Mucosa of gallbladder (tissue), 1 donor: ENCODE measurements at places on chromosomes 4 and X. TPM values are rescaled to one million over a fixed set of nuclear protein-coding genes. Genes with fewer than 3 reads are reported as not detected.

DNA sequence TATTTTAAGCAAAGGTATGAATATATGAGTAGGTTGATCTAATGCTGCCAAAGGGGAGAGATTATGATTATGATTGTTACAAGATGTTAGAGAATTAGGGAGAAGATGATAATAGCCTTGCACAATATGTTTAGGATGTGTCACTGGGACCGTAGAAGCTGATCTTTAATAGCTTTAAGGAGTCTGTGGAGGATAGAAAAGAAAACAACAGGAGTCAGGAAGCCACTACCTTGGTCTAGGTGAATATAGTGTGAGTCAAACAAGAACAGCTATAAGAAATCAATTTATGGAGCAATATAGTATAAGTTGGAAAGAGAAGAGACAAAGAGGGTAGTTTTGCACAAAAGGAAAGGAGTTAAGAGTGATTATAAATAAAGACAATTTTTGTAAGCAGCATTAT, 232.7 kb downstream of the FSTL5 start:
- DNase-seq, result no peak

- no peak for DNase-seq
Measured at GRCh38 chr4:76388160-76388908, 32.6 kb downstream of the CCDC158 start.

VSIG4 gene
- total RNA-seq, result 61.5 TPM

POLN gene
- 7.7 TPM for total RNA-seq

TRO gene
- 11.1 TPM for total RNA-seq

PDZD4 gene
- total RNA-seq, result 15.1 TPM

GRCh38 chr4:151152028-151152427, 52.6 kb downstream of the RPS3A start:
- DNase-seq, result no peak

DNA sequence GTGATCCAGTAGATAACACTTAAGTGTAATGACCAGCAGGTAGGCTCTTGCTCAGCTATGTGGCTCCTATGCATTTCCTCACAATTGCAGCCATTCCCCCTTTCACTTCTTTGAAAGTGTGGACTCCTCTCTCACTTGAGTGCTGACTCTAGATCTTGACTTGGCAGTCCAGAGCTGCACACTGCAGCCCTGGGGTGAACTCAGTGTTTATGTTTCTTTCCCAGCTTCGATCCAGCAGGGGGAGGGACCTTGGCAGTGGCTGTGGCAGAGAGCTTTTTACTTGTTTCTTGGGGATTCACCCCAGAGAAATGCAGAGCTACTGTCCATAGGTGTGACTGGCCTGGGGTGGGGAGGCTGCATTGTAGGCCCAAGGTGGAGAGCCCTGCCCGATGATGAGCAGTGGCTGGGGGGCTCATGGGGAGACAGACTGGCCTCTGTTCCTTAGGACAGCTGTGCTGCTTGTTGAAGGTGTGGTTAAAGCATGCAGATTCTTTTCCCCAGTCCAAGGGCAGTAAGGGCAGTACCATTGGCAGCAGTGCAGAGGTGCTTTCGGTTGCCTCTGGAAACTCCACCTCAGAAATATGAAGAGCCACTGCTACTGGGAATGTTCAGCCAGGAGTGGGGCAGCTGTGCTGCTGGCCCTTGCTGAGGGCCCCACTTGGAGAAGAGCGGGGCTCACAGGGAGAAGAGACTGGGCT, 134.7 kb downstream of the SH3BGRL start:
- DNase-seq, result no peak

- DNase-seq, result no peak
Measured at GRCh38 chr4:148330161-148330560, 112.1 kb downstream of the NR3C2 start.

HPF1 gene
- 16.2 TPM for total RNA-seq

- DNase-seq, result no peak
Measured at GRCh38 chrX:23327104-23327503, 7.5 kb upstream of the PTCHD1 start.

TEX28 gene
- not detected for total RNA-seq

GRCh38 chr4:35493977-35494376, 750.3 kb downstream of the ARAP2 start:
- no peak for DNase-seq

DNA sequence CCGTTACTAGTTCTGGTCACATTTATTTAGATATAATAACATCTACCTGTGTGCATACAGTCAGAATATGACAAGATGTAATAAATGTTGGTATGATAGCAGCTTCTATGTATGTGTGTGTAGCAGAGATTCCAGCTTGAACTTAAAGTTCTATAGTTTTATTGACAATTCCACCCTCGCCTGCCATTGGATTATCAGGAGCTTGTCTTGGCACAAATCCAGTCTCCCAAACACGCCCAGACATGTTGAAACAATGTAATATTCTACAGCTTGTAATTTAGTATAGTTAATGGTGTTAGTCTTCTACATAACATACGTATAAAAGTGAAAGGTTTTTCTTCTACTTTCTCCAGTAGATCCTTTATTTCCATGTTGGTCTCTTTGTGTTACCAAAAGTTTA, 44.4 kb downstream of the BBS12 start:
- no peak for DNase-seq

GATA1 gene
- total RNA-seq, result 0.98 TPM
